ENCODE measurements at places on chromosomes 6 and 20.

DNA sequence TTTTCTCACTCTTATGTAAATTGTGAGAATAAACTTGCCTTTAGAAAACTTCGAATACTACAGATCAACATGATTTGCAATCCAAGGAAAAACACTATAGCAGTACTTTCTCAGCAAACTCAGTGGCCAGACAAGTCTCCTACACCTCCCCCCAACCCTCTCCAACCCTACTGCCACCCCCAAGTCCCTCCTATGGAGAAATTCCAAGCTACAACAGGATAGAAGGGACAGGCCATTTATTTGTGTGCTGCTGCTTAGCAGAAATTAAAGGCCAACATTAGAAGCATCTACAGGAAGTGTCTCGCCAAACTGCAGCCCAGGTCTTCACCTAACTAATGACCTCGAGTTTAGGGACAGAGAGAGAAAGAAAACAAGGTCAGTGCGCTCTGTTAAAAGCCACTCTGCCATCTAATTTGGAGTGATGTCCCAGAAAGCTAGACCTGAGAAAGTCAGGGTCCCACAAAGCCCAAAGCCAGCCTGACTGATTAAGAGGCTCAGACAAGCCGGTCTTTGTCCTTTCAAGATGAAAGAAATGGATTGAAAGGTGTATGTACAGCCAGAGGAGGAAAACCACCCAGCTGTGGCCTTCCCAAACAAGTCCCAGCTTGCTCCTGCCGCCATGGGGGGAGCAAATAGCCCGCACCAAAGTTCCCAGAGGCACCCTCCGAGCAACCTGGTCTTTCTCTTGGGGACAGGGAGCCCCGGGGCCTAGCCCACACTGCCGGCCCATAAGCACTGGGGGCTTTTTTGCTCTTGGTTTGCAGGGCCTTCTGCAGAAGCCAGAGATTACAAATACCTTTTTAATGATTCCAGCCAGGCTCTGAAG lies 3.4 kb downstream of the BMP7 start:
- DNase-seq, result no peak

- DNase-seq, result no peak
Measured at GRCh38 chr6:161493576-161494118, 219.8 kb upstream of the AGPAT4 start.

DNA sequence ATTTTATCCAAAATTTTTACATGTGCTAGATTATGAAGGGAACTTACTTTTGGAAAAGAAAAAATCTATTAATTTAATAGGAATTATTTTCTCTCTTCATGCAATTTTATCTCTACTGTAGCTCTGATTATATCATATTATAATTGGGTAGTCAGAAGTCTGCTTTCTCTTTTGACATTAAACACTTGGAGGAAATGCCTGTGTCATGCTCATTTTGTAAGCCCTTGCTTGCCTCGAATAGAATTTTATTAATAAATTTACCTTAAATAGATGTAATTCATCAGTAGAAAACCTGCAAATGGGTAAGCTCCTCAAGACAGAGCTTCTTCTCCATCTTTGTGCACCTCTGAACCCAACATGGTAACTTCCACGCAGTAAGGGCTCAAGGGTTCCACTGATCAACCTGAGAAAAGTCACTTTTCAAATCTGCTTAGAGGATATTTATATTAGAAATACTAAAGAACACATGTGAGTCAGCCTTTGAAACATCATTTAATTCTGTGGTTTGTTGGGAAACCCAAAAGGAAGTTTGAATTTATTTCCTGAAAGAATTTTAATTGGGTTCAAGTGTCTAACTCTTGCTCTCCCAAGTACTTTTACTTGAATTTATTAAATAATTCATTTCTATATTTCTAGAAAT lies 266.0 kb downstream of the ALDH8A1 start:
- DNase-seq, result no peak

DNA sequence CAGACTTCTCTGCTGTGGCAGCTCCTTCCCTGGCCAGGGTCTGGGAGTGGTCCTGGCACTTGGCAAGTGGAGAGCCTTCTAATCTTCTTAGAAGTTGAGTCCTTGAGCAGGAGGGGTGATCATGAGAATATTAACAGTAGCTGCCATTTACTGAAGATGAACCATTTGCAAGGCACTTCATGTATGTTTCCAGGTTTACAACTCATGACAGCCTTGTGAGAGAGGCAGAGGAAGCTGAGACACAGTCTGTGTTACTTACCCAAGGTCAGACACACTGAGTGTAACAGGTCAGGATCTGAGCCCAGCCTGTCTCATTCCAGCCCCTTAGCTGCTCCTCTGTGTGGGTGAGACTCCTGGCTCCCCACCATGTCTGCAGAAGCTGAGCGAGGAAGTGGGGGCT lies 45.5 kb upstream of the SRF start:
- no peak for DNase-seq

DNA sequence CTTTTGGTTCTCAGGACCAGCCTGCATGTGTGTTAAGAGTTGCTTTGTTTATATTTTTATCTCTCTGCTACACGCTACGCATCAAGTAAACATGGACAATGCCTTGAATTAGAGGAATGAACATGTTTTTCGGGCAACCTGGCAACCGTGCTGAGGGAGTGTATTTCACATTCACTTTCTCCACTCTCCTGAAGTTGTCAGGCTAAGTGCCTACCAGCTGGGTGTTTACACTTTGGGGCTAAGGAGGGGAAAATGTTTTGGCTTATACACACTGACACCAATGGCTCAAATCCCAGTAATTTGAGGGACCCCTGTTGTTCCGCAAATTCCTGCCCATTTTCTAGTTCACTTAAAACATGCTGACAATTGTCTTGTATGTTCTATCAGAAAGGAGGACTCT lies 141.5 kb upstream of the PDE7B start:
- DNase-seq, result no peak

DNA sequence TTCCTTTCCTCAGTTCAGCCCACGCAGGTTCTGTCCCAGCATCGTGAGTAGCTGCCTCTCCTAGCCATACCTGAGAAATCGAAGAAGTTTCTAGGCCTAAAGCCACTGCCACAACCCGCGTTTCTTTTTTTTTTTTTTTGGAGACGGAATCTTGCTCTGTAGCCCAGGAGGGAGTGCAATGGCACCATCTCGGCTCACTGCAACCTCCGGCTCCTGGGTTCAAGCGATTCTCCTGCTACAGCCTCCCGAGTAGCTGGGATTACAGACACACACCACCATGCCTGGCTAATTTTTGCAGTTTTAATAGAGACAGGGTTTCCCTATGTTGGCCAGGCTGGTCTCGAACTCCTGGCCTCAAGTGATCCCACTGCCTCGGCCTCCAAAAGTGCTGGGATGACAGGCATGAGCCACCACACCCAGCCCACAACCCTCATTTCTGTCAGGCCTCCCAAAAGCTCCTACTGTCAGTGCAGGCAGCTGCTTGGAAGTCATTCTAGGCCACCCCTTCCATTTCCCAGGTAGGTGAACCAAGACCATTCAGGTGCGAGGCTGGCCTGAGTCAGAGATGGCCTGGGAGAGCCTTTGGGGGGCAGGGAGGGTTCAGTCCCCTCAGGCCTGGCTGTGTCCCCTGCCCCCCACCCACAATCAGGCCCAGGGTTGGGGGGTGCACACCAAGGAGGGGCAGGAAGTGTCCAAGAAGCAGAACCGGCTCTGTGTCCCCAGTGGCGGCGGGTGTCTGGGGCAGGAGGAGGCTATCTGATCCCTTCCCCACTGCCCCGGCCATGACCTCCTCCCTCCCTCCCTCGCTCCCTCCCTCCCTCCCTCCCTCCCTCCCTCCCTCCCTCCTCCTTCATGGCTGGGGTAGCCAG lies 47.2 kb downstream of the NOL4L start:
- DNase-seq, result no peak

Measured in left ventricle myocardium inferior (tissue), 1 donor.